Osteoblast (primary cell): ENCODE measurements at places on chromosomes 6 and 20. TPM values are rescaled to one million over a fixed set of nuclear protein-coding genes. Genes with fewer than 3 reads are reported as not detected.

- no peak for DNase-seq
- no peak overlapping the region for H3K4me3 ChIP-seq
- no peak overlapping the region for H3K27ac ChIP-seq
- H3K27me3 ChIP-seq: peaks cover 61% of the 10 kb centered on the region
Measured at GRCh38 chr6:33118525-33119123, 42.8 kb downstream of the HLA-DPB1 start.

DNA sequence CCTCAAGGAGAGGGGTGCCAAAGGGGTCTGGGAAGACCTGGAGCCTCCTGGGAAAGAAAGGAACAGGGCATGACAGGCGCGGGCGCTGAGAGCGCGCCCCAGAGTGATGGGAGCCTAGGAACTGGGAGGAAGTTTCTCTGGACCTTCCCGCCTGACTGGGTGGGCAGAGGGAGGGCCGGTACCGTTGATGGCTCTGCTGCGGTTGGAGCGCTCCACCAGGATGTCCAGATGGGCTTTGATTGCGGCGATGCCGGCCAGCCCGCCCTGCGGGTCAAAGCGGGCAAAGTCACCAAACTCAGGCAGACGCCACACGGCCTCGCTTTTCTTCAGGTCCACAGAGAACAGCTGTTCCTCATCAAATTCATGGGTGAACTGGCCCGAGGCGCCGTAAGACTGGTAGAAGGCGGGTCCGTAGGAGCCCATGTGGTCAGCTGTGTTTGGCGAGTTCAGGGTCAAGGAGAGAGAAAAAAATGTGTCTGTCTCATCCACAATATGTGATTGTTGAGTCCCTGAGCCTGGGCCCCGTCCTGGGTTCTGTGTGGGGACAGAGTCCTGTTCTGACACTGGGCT, 1.5 kb downstream of the HLA-DOA start:
- H3K27ac ChIP-seq: no peak overlapping the region
- H3K36me3 ChIP-seq: no peaks in the 10 kb centered on the region
- no peaks in the 10 kb centered on the region for H3K4me1 ChIP-seq
- no peak for DNase-seq
- H3K27me3 ChIP-seq: peaks cover 48% of the 10 kb centered on the region

DNA sequence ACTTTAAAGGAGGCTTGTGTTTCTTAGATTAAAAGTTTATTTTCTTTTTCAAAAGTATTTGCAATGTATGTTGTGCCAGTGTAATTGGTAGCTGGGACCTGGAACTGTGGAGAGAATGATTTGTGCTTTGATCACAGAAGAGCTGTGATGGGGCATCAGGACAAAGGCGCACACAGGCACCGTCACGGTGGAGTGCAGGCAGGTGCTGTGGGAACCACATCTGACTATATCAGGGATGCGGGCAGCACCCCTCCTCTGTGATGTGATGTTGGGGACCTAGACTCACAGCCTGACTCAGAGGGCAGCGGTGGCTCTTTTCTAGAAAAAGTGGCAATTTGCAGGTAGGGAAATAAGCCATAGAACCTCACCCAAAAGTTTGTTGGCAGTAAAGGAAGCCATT, 34.5 kb downstream of the SYTL3 start:
- no peaks in the 10 kb centered on the region for H3K4me1 ChIP-seq
- no peaks in the 10 kb centered on the region for H3K36me3 ChIP-seq
- H3K27me3 ChIP-seq: no peaks in the 10 kb centered on the region
- H3K4me3 ChIP-seq: no peak overlapping the region

- H3K4me1 ChIP-seq: peaks cover 47% of the 10 kb centered on the region
- peaks cover 65% of the 10 kb centered on the region for H3K36me3 ChIP-seq
- H3K27me3 ChIP-seq: no peaks in the 10 kb centered on the region
- H3K27ac ChIP-seq: no peak overlapping the region
- H3K4me3 ChIP-seq: no peak overlapping the region
- DNase-seq: peak; percentile 55
Measured at GRCh38 chr6:33783781-33784520, 5.0 kb downstream of the LEMD2 start.

GRCh38 chr20:17969884-17970409, 1.1 kb downstream of the MGME1 start:
- peak overlapping the region; percentile 84 for H3K4me3 ChIP-seq
- no peaks in the 10 kb centered on the region for H3K36me3 ChIP-seq
- peak; percentile 87 for DNase-seq

GRCh38 chr6:18551228-18551627, 164.1 kb downstream of the RNF144B start:
- H3K4me3 ChIP-seq: no peak overlapping the region
- no peaks in the 10 kb centered on the region for H3K27me3 ChIP-seq
- no peak overlapping the region for H3K27ac ChIP-seq
- peaks cover 3% of the 10 kb centered on the region for H3K4me1 ChIP-seq
- DNase-seq: peak; percentile 73

Gene CBFA2T2
- 10.3 and 11.2 TPM in 2 replicates for total RNA-seq

Gene CDKN1A
- 456 and 461 TPM in 2 replicates for total RNA-seq
